NCI-H1694 treated with DMSO at 0.1 percent for 48 hours (cell line): ENCODE measurements at places on chromosomes 16 and 17.
A peak's percentile ranks its signal among the peaks of the same experiment; 100 is the strongest.

DNA sequence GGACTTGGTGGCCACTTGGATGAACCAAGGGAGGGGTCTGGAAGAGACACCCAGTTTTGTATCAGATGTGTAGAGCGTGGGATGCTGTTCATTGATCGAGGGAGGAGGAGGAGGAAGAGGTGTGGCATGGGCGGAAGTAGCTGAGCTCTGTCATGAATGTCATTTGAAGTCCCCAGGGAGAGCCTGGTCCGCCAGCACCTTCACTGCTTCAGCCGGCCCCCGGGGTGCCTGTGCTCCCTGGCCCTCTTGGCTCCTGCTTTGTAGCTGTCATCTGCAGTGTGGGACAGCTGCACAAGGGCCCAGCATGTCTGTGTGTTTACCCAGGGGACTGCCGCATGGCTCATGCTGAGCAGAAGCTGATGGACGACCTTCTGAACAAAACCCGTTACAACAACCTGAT, 75.4 kb upstream of the RBL2 start:
- no peak for DNase-seq

DNA sequence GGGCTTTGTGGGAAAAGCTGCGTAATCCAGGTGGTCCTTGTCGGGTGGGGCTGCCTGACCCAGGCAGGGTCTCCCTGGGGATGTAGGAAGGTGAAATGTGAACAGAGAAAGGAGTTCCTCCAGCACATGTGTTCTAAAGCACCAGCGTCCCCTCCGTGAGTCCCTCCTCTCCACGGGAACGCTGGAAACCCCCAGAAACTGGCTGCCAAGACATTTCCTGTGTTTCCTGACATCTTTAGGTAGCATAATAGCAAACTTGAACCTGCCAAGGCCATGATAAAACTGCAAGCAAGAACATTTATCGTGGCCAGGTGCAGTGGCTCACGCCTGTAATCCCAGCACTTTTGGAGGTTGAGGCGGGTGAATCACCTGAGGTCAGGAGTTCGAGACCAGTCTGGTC, 12.6 kb upstream of the PYDC1 start:
- no peak for DNase-seq

- peak; percentile 27 for DNase-seq
These were observed 2.7 kb downstream of the NDUFAF8 start for GRCh38 chr17:81241648-81242420.

- peak; percentile 49 for DNase-seq
These were observed 667.4 kb upstream of the SALL1 start for GRCh38 chr16:51818342-51818944.

- DNase-seq: no peak
These were observed 1.5 kb downstream of the RSKR start for GRCh38 chr17:28612531-28612930.

DNA sequence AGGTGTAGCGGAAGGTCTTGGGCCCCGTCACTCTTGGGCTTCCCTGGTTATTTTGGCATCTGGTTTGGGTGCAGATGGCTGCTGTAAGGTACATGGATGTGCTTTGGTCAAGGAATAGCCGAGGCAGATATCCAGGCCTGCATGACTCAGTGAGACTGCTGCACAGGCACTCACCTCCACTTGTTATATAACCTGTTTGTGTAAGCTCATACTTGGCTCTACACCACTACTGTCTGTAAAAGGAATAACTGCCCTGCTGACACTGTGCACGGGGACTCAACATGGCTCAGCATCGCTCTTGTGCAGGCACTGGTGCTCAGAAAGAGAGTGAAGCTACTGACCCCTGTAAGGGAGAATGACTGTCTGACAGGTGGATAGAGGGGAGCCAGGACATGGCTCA, 42.3 kb upstream of the ARL4D start:
- DNase-seq: no peak

- peak; percentile 5 for DNase-seq
These were observed 199.4 kb downstream of the PHKB start for GRCh38 chr16:47660540-47660939.

GRCh38 chr17:70308618-70309017, 139.3 kb downstream of the KCNJ2 start:
- DNase-seq: no peak

GRCh38 chr16:30743716-30744115, 4.5 kb upstream of the PHKG2 start:
- DNase-seq: no peak

GRCh38 chr16:53745753-53746266, 41.9 kb downstream of the FTO start:
- no peak for DNase-seq

- DNase-seq: peak; percentile 49
These were observed 387.2 kb downstream of the SEC14L1 start for GRCh38 chr17:77527836-77528505.

DNA sequence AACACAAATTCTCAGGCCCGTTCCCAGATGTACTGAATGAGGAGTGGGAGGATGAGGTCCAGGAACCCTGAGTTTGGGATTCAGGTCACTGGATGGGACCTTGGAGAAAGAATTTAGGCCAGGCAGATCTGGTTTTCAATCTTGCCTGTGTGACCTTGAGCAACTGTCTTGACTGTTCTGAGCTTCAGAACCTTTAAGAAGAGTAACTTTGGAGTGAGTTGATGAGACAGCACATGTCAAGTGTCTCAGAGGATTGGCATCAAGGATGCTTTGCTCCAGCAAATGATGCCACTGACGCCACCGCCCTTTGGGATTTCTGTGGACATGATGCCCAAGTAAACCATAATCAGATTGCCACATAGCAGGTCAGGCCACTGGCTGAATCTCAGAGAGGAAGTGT, 56.2 kb upstream of the DNAJA2 start:
- no peak for DNase-seq

DNA sequence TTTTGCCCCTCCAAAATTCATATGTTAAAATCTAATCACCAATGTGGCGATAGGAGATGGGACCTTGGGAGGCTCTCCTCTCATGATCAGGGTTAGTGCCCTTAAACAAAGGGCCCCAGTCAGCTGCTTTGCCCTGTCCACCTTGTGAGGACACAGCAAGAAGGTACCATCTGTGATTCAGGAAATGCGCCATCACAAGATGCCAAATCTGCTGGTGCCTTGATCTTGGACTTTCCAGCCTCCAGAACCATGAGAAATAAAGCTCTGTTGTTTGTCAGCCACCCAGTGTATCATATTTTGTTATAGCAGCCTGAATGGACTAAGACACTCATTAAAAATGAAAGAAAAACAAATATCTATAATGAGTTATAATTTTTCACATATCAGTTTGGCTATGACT, 63.0 kb upstream of the NKD1 start:
- no peak for DNase-seq

DNA sequence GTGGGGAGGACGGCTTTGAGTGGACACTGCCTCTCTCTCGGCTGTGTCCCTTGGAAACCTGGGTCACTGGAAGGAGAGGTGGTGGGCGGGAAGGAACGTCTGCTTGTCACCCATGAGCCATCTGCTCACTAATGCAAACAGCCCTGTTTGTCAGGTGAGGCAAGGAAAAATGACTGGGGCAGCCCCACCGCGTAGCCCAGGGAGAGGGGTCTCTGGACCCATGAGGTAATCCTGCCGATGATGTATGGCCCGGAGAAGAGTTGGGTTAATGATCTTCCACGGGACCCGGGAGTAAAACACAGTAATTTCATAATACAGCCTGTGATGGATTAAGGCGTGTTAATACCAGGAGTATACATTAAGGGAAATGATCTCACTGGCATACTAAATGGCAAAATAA, 197.0 kb downstream of the CYLD start:
- DNase-seq: no peak

DNA sequence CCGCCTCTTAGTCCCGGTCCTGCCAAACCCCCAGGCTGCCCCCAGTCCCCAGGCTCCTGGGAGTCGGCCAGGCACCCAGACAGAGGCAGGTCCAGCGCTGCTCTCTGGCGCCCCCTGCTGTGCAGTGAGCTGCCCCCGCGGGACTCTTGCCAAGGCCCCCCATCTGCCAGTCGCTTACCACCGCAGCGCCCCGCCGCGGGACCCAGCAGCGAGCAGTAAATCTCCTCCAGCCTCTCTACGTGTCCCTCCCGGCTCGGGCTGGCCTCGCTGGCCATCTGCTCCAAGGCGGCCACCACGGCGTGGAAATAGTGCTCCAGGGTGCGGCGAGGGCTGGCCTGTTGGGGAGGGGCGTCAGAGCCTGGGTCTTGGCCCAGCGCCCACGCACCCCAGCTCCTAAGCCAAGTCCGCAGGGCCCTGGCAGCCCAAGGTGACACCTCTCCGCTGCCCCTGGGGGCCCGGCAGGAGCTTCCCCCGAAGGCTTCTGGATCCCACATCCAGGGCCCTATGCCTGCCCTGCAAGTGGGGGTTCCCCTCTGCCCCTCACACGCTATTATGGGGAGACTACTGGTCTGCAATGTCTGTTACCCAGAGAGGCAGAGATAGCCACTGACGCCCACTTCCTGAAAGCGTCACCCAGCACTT, 33.7 kb upstream of the MFSD6L start:
- DNase-seq: peak; percentile 47

DNA sequence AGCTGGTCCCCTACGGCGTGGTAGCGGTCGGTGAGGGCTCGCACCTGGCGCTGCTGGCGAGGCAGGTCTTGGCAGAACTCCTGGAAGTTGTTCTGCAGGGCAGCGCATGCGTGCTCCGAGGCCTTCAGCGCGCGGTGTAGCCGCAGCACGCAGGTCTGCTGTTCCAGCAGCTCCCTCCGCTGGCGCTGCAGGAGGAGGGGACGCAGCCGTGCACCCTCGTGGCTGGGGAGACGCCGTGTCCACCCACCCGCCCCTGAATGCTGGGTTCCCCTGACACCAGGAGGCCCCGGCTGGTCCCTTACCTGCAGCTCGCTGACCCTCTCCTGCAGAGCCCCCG, 12.2 kb downstream of the EVPL start:
- no peak for DNase-seq

DNA sequence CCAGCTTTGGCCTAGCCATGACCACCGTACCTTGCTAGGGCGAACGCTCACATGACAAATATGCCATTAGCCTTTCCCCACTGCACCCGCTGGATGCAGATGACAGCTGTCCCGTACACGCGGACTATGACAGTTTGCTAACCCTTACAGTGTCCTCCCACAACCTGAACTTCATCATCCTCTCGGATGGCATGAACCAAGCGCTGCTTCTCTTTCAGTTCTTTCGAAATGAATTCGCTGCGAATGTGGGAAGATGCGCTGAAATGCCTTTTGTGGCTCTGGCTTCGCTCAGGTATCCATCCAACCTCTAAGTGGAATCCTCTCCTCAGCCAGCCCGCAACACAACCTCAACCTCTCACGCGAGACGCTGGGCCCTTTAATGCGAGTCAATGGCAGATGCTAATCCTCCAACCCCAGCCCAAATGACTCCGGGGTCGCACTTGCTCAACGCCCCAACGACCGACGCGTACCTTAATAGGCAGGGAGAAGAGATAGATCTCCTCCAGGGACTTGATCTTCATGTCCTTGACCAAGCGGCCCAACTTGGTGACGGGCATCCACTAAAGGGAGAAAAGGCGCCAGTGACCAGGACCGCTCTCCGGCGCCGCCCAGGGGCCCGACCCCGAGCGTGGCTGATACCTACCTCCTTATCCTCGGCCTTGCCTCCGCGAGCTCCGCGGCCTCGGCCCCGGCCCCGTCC, 670 bp downstream of the RPS2 start:
- DNase-seq: no peak

DNA sequence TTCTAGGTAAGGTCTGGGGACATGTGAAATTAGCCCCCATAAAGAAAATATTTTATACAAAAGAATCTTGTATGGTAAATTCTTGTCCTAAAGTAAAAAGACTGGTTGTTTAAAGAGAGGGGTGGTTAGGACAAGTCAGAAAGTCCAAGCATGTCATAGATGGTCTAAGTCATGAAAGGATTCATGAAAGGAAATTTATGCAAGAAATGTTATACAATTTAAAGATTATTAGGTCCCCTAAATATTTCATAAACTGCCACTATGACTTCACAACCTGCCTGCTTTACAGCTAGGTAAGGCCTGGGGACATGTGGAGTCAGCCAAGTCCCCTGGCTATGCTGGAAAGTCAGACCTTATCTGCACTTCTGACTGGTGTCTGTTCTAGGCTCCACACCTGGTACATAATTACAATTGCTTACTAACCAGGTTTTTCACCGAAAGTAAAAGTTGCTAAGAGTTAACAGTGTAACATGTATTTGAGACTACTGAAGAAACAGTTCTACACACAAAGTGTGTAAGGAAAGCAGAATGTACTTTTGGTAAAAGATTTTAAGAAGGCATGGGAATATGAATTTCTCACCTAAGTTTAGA, 17.0 kb downstream of the N4BP1 start:
- DNase-seq: no peak

DNA sequence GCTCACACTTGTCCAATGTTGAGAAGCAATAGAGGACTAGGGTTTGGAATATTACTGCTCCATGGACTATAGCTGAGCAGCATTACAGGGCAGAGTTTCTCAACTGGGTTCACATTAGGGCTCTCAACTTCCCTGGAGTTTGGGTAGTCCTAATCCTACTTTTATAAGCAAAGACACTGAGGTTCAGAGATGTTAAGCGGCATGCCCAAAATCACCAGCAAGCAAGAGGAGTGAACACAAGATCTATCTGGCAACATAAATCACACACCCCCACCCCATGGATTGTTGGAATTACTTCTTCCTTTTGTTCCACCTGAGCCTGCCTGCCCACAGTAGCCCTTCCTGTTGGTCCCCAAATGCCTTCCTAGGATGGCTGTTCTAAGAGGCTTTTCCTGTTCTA, 5.2 kb downstream of the TSNAXIP1 start:
- no peak for DNase-seq

- DNase-seq: no peak
These were observed 2.2 kb downstream of the NUBP1 start for GRCh38 chr16:10745841-10746240.

- no peak for DNase-seq
These were observed 6.8 kb downstream of the SCARF1 start for GRCh38 chr17:1638624-1639300.

GRCh38 chr16:71492786-71493185, 3.7 kb upstream of the ZNF19 start:
- no peak for DNase-seq

DNA sequence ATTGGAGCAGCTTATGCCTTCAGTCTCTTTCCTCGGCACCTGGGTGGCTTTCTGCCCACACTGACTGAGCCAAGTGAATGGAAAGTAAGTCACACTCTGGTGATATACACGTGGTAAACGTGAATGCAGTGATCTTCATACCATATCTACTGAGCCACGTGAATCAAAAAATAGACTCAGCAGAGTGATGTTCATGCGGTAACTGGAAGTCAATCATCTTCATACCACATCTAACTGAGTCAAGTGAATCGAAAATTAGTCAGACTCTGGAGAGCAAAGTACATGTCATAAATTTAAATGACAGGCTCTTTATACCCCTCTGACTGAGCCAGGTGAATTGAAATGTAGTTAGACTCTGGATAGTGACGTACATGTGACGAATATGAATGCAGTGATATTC, 47.1 kb upstream of the ARL4D start:
- DNase-seq: no peak

DNA sequence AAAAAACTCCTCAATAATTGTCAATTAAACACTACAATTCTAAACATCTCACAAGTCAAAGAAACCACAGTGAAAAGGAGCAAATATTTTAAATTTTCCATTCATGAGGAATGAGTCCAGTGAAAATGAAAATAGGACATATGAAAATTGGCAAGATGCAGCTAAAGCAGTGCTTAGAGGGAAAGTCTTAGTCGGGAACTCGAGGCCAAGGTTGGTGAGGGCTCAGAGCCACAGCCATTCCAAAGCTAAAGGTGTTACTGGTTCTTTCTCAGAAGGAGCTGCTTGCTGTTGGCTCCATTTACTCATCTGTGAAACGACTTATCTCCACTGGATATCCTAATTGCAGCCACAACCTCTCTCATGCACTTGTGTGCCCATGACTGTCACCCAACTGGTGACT, 6.5 kb downstream of the SLC38A8 start:
- no peak for DNase-seq

- no peak for DNase-seq
These were observed 2.1 kb downstream of the CBFA2T3 start for GRCh38 chr16:88974916-88975215.
